ENCODE measurements at places on chromosomes 6 and 20.

DNA sequence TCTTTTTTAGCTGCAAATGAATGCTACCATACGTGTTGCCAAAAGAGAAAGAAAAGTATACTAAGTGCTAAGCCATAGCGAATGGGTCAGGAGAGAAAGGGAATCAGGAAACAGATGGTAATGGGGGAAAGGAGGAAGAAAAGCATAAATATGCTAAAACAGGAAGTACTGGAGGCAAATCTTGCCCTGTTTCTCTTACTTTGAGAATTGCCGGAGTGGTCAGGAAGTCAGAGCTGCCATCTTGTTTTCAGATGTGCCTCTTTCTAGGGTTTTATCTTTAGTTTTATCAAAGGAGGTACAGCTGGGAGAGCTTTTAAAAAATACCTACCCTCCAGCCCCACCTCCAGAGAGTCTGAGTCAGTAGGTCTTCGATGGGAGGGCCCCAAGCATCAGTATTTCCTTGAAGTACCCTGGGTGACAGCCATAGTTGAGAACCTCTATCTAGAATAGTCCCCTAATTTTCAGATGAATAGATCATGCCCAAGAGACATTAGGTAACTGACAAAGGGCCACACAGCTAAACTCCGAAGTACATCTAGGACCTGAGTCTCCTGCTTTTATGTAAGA is 193.3 kb downstream of the CLIC5 start:
- DNase-seq: no peak

GRCh38 chr6:102766963-102767362 is 1373.5 kb downstream of the GRIK2 start:
- DNase-seq: no peak

GRCh38 chr20:12925863-12926793 is 82.6 kb upstream of the SPTLC3 start:
- DNase-seq: peak; percentile 37

GRCh38 chr20:18412221-18412901 is 54.5 kb downstream of the DZANK1 start:
- DNase-seq: no peak

DNA sequence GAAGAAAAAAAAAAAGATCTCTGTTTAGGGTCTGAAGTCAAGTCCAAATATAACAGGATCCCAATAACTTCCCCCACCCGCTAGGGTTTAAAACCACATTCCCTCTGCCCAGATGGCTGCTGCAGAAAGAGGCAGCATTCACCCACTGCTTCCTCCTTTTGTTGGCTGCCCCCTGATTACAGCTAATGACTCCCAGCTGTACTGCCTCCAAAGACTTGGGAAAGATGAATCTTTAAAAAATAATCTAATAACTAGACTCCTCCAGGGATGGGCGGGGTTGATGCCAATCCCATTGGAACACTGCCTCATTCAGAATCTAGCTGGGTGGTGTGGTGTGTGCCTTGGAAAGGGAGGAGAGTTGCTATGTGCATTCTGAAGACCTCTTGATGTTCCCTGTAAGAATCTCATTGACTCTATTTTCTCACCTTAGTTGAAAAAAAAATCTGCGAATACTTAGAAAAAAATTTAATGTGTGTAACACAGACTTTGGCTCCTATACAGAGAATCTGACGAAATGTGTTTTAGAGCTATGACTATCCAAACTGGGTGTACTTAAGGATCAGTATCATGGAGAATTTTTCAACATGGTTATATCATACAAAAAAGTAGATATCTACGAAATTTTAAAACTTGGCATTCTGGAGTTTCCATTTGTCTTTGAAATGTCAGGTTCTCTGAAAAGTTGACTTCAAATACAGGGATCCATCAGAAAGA is 174.0 kb downstream of the RNF144B start:
- no peak for DNase-seq

DNA sequence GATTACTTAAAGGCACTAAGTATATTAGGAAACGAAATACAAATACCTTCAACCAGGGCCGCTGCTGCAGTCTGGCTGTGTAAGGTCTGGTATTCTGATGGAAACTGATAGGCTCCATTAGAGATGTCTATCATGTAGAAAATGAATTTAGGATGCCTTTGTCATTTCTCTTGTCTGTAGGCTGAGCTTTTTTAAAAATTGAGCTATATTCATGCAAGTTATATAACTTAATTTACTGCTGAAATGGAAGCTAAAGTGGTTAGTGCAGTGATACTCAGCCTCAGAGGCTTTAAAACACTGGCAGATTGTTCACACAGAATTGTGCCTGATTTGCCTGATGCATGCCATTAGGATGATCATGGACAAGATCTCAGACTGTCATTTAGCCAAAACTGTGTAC is 286.2 kb upstream of the QKI start:
- DNase-seq: no peak

DNA sequence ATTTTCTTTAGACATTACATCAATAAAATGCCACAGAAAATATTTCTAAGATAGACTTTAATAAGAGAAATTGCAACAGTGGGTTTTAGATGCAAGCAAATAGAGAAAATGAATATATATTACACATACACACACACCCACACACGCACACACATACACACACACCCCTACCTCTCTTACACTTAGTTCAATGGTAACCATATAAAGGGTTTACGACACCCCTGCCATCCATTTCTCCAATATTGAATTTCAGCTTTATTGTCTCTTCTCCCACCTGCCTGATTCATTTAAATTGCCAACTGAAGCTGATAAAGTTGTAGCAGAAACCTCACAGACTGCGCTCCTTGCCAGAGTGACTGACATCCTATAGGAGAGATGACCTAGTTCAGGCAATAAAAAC is 154.6 kb downstream of the ADAT2 start:
- DNase-seq: no peak

GRCh38 chr6:146433881-146434731 is 109.5 kb upstream of the RAB32 start:
- DNase-seq: peak; percentile 40

DNA sequence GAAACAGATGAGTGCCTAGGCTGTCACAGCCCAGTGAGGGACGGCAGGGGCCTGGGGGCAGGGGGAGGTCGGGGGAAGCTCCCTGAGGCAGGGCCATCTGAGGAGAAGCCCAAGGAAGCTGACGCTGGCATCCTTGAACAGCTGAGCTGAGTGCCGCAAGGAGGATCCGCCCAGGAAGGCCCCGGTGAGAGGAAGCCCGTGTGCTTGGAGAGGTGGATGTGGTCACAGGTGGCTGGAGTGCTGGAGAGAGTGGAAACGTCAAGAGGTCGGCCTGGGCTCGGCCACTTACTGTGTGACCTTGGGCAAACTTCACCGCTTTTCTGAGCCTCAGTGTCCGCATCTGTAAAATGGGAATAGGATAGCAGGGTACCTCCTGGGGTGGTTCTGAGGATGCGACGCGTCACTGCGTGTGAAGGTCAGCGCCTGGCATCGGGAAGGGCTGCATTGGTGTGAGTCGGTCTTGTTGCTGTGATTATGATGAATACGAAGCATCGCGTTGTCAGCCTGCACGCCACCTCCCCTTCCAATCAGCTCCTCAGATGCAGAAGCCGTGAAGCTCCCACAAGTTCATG is 116.1 kb upstream of the PTPN1 start:
- DNase-seq: no peak

- DNase-seq: no peak
Measured at GRCh38 chr6:25447570-25447929, 168.4 kb downstream of the CARMIL1 start.

- no peak for DNase-seq
Measured at GRCh38 chr6:37130704-37131103, 39.2 kb upstream of the PIM1 start.

DNA sequence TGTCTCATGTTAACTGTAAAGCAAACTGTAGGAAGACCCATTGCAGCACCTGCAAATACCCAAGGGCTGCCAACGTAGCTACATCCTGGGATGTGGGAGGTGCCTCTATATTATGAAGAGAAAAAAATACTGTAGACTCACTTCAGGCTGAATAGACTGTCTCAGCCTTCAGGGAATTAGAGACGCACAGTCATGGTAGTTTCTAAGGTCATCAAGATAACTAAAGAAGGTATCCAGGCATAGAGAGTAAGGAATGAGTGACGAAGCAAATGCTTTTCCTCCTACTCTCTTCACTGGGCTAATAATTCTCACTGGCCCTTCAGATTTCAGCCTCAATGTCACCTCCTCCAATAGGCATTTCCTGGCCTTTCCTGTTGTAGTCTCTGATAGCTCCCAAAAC is 121.6 kb upstream of the ECI2 start:
- peak; percentile 23 for DNase-seq

GRCh38 chr20:54716174-54716747 is 240.9 kb downstream of the DOK5 start:
- DNase-seq: no peak

- DNase-seq: no peak
Measured at GRCh38 chr6:68052234-68052633, 582.8 kb upstream of the ADGRB3 start.

DNA sequence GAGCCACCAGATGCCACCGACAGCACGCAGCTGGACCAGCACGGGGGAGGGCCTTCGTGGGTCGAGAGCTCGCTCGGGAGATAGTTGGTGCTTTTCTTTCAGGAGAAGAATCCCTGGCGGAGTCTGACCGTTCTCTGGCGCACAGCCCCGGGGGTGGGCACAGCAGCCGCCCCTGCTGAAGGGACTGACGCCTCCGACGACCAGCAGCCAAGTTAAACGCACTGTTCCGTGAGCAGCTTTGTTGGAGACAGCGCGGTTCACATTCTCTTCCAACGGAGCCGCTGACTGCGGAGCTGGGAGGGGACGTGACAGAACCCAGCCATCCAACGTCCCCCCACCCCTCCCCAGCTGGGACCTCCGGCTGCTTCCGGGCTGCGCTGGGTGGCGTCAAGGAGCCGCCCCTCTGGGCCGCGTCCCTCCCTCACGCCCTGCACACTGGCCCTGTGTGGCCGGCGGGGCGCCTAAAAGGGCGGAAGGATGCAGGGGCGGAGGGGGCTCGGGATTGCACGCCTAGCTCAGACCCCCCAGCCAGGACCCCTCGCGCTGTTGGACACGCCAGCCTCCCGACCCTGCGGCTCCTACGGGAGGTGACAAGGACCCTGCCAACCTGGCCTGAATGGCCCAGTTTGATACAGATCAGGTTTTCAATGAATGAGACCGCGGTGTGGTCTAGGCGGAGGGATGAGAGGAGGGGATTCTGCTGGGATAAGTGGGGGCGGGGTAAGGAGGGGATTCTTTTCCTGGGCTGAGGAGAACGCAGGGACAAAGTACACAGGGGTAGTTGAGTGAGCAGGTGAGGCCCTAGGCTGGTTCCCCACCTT is 36.4 kb upstream of the KHDC1 start:
- peak; percentile 30 for DNase-seq

DNA sequence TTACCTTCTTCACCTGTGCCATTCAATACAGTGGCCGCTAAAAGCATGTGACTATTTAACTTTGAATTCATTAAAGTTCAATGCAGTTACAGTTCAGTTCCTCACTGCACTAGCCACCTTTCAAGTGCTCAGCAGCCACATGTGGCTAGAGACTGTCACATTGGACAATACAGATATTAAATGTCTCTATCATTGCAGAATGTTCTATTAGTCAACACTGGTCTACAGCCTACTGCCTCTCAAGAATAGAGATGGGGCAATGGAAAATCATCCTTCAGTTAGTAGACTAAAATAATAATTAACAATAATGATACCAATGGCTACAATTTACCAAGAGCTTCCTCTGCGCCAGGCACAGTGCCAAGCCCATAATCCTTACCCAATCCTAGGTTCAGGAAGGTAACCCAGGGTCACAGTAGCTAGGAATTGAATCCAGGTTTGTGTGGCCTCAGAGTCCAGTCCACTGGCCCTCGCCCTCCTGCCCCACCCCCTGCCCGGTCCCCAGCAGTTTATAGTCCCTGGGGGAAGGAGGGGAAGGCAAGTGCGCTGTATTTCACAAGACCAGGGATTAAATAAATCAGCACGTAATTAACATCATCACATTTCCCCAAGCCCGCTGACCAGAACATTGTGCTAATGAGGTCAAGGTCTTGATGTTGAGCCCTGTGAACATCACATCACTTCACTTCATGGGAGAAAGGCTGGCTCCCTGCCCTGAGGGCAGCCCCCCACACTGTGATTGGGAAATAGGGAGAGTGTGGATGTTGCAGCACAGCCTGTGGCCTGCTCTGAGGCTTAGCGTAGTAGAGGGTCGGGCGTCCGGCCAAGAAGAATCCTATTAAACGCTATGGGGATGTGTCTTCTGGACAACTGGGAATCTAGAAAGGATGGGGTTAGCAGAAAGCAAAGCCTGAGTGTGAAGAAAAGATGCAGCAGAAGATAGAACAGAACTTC is 147.2 kb downstream of the VEGFA start:
- no peak for DNase-seq

DNA sequence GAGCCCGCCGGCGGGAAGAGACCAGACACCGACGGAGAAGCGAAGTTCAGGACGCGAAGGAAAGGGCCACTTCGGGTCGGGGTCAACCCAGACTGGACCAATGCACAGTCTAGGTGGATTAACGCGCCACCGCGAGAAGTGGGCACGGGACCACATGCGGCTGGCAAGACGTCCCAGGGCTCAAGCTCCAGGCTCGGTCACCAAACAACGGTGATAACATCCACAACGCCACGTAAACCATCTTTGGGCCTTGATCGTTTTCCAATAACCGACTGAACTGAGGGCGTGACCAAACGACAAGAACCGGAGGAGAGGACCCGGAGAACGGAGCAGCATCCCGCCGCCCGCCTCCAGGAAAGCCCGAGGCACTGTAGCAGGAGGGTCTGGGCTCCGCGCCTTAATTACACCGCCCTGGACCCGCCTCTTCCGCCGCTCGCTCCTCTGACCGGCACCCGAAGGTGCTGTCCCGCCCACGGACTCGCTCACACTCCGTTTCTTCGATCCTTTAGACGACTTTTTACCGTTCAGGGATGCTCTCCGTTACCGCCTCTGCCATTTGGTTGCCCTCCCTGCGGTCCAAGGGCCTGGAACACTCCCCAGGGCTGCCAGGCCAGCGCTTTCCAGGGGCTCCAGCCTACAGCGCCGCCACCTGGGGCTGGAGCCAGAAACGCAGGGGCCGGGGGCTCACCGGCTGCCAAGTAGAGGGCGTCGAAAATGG is 44.1 kb downstream of the DPPA5 start:
- DNase-seq: peak; percentile 67

DNA sequence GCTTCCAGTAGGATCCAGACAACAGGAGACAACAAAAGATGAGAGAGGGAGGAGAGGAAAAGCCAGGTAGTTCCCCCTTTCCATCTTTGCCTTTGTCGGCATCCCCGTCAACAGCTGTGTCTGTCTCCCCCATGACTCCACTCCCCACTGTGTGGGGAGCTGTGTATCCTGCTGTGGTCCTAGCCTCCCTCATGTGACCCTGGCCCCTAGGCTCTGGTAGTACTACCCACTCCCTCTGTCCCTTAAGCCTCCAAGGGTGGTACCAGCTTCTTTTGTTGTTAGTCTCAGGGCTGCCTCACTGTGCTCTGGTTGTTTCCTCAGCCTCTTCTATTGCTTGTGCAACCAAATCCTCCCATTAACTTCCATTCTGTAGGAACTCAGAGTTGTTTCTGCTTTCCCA is 28.7 kb downstream of the ANKEF1 start:
- DNase-seq: no peak

Data from cardiac muscle cell (in vitro differentiated cells and primary cell).